ENCODE measurements at places on chromosomes 12 and 14.

DNA sequence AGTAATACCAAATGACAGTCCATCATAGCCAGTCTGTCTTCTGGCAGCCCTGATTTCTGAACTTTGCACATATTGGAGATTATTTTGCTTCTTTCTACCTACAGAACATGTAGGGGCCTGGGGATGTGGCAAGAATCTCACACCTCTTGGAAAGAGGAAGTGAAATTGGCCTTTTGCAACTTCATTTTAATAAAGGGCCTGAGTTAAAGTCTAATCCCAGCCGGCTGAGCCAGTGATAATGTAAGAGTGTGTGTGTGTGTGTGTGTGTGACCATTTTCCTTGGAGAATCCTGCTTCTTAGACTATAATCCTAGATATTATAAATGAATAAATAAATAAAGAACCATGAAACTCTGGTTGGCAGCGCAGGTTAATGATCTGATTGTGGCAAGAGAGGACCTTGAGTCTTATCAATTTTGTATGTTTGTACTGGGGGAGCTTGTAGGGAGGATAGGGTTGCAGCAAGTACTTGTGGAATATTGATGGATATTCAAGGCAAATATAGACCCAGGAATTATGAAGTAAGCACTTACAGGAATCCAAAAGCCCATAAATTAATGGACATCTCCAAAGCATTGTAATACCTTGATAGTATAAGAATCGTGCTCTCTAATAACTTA, 233.2 kb upstream of the AMIGO2 start:
- DNase-seq = no peak

DNA sequence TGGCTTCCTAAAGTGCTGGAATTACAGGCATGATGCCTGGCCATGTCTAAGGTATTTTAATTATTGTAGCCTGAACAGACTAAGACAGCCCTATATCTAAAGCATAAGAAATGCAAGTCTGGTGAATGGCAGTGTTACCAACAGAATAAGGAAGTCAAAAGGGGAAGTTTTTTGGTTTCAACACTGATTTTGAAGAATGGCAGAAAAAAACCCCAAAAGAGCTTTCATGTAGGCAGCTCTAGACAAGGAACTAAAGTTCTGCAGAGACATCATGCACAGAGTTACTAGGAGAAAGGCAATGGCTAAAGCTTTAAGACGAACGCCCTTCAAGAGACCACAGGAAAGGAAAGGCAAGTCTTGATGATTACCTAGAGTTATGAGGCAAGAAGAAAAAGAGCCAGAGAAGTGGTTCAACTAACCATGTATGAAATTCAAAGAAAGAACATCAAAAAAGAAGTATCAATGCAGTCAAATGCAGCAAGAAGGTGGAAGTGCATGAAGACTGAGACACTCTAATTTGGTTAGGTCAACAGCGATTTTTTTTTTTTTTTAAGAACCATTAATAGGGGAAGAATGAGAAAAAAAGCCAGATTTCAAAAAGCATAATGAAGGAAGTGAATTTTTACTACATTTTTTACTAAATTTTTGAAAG, 50.8 kb downstream of the RPS6KA5 start:
- DNase-seq = no peak

GRCh38 chr12:106897082-106897481, 58.6 kb upstream of the TMEM263 start:
- no peak for DNase-seq

DNA sequence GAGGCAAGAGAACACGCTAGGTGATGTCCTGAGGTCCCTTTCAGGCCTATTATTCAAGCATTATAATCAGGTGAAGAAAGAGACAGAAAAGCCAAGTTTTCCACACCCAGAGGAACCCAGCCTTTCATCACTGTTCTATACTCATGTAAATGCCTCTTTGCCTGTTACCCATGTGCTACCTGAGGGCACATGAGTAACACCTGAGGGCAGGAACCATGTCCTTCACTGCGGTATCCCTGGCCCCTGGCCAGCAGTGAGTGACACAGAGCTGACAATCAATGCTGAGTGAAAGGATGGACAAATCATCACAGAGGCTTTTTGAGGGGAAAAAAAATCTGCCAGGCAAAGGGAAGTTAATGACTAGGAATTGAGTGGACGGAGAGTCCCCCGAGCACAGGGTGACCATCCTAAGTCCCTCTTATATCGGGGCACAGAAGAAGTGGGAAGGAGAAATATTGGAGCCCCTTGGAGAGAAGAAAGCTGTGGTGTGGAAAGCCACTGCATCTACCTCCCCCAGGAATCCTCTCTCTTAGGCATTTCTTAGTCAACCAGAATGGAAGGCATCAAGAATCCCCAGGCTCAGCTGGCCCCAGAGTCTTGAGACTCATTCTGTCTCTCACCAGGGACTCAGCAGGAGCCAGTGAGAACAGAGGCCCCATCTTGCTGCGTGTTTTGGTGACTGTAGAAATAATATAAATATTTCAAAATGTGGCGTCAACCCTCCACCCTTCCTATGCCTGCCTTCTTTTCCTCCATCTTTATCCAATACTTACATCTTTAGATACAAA, 212.9 kb downstream of the DPF3 start:
- DNase-seq = no peak

- DNase-seq = no peak
Observed at GRCh38 chr14:79820866-79821535, 390.3 kb downstream of the DIO2 start.

GRCh38 chr14:28308734-28309133, 457.9 kb upstream of the FOXG1 start:
- DNase-seq = no peak

DNA sequence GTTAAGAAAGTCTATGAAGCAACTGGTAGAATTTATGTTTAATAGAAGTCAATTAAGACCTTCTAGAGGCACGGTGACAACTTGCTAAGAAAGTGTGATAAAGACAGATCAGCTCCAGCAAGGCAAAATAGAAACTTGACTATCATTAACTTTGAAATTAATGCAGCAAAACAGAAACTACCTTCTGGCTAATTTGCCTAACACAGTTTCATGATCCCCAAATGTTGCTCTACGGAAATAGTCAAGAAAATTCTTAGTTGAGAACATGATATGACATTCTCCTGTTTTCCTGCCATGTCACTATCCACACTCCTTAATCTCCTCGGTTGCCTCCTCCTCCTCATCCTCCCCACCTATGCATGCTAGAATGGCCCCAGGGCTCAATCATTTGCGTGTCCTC, 4.2 kb downstream of the DENND5B start:
- no peak for DNase-seq

DNA sequence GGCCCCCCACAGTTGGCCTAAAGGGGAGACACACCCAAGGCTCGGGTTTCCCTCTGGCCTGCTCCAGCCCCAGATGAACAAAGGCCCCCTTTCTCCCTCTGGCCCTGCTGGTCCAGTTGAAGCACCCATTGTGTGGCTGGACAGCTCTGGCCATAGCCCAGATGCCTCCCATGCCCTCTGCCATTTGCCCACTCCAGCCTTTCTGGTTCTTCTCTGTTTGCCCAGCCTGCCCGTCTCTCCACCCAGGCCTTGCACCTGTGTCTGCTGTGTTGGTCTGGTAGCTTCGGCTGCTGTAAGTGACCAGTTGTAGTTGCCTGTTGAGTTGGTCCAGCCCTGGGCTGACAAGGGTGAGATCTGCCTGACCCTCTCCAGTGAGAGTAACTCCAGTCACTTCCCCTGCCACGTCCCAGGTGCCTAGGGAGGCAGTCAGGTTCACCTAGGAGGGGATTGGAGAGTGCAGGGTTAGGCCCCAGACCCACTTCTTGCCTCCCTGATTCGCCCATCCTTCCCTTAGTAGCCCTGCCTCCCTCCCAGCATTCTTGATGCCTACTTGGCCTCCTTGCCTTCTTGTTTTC, 3.0 kb downstream of the B4GALNT1 start:
- DNase-seq = no peak

- peak; percentile 7 for DNase-seq
Observed at GRCh38 chr14:30656190-30656632, 34.1 kb downstream of the SCFD1 start.

GRCh38 chr12:46904406-46905238, 78.8 kb upstream of the SLC38A4 start:
- DNase-seq = no peak

DNA sequence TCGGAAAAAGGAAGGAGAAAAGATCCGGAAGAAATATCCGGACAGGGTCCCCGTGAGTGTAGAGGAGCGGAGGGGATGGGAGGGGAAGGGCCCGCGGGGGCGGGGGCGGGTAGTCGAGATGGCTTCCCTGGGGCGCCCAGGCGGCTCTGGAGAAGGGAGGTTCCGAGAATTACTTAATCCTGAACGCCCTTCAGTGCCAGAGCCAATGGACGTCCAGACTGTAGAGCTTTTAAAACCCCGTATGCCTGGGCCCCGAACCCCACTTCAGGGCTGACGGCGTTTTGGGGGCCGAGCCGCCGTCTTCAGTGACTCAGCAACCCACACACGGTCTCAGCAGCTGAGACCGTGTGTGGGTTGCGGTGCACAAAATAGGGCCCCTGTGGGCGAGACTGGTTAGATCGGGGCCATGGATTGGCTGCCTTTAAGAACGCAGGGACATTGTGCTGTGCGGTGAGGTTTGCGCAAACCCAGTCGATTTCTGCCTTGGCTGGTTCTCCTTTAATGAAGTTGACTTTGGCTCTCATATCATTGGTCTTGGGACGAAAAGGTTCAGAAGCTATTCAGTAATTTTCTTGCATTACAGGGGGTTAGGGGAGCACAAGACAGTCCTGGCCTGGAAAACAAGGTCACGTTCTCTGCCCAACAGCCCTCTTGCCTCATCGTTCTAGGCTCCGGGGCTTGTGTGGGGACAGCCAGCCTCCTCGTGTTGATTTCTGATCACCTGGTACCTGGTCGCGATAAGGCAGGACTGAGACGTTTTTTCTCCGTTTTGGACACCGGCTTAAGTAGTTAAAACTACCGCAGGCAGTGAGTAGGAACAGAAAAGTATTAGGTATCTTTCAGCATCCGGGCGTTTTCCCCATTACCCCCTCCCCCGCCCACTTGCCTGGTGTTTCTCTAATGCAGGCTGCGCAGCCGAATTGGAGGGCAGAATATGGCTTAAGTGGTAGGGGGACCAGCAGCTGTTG, 775 bp downstream of the GABARAPL1 start:
- peak; percentile 73 for DNase-seq

DNA sequence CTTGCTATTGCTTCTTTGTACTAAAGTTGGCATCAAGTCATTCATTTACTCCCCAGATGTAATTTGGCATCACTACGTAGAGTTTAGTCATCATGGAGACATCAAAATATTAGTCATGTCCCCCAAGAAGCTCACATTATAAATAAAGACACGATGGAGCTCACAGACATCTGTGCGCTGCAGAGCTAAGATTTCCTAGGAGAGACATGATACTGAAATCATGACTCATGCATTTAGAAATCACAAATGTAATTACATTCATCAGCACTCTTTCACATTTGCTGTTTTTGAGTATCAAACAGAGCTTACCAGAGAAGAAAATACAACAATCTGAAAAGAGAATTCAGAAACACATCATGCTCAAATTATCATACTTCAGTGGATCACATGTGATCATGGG, 169.8 kb downstream of the LRIG3 start:
- no peak for DNase-seq

GRCh38 chr12:587132-588023, 75.9 kb downstream of the NINJ2 start:
- DNase-seq = no peak

- no peak for DNase-seq
Observed at GRCh38 chr12:30979371-30980259, 53.1 kb downstream of the TSPAN11 start.

DNA sequence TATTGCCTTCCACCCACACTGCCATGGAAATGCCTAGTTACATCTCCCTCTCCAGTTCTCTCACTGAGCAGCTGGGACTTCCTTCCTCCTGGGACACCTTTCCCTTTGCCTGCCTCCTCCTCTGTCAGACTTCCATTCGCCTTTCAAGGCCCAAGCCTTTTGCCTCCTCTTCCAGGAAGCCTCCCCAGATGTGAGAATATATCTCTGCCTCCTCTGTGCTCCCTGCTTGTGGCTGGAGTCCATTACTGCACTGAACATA, 3.1 kb downstream of the IFI27L2 start:
- DNase-seq = no peak

DNA sequence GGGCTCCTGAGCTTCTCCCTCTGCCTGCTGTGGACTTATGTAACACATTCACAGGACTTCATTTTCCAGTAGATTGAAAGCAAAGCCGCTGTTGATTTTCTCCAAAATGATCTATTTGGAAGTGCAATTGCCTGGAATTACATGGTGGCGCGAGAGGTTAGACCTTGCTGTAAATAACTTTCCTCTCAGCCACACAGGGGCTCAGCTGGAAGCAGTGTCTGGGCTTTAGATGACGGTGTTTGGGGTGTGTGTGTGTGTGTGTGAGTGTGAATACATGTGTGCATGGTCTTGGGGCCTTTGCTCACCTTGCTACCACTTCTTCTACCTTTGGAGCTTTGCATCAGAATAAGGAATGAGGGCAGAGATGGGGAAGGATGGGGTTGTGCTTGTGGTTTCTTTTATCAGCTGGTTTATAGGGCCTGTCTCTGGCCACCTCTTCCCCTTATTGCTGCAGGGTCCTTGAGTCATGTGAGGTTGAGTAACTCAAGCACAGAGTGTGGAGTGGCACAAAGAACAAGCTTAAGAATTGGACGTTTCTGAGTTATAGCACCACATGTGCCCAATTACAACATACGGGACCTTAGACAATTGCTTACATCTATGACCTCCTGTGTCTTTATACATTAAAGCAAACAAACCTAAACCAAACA, 280.6 kb downstream of the NRXN3 start:
- no peak for DNase-seq

GRCh38 chr12:121795034-121795968, 1.8 kb upstream of the RHOF start:
- DNase-seq = peak; percentile 77

GRCh38 chr12:118337194-118337838, 35.4 kb downstream of the TAOK3 start:
- no peak for DNase-seq

DNA sequence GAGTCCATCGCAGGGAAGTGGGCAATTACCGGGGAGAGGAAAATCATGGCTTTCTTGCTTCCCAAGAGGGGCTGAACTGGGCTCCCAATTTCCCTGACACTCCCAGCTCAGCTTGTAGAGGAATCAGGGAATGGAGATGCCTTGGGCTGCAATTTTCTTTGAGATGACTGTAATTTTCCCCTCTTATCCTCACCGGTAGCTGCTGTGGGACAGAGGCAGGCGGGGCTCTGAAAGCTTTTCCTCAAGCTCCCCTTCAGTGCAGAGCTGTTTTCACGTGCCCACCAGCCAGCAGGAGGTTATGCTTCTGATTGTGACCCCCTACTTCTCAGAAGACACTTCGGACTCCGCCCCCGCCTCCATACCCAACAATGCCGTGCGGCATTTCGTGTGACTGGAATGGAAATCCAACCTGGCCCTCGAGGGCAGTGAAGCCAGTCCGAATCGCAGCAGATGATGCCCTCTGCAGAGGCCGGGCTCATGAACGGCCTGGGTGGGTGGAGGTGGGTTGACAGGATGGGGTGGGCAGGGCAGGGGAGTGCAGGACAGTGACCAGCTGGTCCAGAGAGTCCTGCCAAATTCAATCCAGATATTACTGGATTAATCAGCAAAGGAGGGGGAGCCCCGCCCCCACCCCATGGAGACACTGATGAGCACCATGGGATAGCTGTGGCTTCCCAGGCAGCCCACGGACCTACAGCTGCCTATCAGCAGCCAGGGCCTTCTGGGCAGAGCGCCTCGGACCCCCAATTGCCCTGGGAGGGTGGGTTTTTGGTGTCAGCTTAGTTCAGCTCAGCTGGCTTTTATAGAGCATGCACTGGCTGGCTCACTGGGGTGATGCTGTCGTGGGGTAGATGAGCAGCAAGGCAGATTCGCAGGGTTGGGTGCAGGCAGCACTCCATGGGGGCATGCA, 37.6 kb downstream of the RTL1 start:
- DNase-seq = no peak

- no peak for DNase-seq
Observed at GRCh38 chr14:28254768-28255167, 511.8 kb upstream of the FOXG1 start.
